Activated CD4-positive, alpha-beta T cell treated with anti-CD3 and anti-CD28 coated beads, Interleukin-2, Interleukin-4, amounts not matched to agents 100 ng/mL and 50 ng/mL, durations not matched to agents 16 hours and 8 hours (primary cell): ENCODE measurements at places on chromosomes 6 and 20.
A peak's percentile ranks its signal among the peaks of the same experiment; 100 is the strongest.

GRCh38 chr6:25303254-25303653, 24.1 kb downstream of the CARMIL1 start:
- DNase-seq, result no peak

DNA sequence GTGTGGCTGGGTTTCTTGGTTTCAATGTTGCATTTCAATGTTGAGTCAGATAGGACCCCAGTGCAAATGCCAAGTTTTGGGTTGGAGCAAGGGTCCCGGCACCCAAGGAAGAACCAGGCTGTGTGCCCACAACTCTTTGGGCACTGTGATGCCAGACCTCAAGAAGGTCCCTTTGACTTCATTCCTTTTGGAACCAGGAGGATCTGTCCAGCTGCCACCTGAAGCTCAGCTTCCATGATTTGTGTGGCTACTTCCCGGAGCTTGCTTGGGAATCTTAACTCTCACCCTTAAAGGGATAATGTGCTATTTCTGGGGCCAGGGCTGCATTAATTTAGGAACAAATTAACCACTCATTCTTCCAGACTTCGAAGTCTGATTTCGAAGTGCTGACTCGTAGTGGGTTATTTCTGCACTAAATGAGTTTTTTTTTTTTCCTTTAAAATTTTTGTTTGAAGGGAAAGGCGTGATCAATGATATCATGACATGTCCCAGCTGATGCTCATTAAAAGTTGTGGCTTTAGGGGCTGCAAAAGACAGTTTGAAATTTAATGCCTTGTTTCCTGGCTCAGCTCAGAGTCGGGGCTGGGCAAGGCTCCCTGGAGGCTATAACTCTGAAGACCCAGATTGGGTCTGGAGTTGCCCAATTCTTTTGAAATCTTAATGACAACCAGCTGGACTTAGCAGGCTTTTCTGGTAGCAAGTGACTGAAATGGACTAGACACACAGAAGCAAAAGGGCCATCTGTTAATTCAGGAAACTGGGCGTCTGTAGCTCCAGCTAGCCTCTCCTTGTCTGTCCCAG, 24.0 kb upstream of the PHACTR3 start:
- no peak for DNase-seq

DNA sequence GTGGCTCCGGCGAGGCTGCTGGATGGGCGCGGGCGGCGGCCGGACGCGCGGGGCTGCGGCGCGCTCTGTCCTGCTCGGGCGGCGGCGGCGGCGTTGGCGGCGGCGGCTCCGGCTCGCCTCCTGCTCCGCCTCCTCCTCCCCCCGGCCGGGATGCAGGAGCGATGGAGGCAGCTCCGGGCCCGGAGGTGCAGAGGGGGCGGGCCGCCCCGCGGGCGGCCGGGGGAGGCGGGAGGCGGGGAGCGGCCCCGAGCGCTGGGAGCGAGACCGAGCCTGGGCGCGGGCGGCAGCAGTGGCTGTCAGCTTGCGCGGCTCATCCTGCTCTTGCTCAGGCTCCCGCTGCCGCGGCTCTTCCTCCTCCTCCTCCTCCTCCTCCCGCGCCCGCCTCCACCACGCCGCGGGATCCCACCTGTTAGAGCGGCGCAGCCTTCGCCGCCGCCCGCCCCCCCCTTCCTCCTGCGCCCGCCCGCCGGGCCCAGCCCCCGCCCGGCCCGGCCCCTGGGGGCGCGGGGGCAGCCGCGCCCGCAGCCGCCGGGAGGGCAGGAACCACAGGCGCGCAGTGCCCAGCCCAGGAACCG, at the start of gene NOL4L:
Gene NOL4L (minus strand): TSS at position 323 of the 575 bp plus-strand sequence. CDS start 443 bp downstream, outside the sequence.
- DNase-seq, result no peak

DNA sequence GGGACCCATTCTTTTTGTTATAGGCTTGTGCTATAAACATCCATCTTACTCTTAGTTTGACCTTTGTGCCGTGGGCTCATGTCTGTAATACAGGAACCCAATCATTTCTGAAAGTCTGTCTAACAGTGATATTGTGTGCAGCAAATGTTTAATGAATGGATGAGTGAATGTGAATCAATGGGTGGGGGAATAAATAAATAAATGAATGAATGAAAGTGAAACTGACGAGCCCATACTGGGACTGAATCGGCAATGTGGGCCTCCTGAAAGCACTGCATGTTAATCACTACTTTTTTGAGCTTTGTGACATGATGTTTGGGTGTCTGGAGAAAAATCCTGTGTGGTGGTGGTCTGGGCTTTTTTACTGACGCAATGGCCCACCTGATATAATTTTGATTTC, 175.0 kb downstream of the GMPR start:
- DNase-seq, result peak; percentile 55

- no peak for DNase-seq
These were observed 109.3 kb downstream of the CFAP61 start for GRCh38 chr20:20161611-20162010.

DNA sequence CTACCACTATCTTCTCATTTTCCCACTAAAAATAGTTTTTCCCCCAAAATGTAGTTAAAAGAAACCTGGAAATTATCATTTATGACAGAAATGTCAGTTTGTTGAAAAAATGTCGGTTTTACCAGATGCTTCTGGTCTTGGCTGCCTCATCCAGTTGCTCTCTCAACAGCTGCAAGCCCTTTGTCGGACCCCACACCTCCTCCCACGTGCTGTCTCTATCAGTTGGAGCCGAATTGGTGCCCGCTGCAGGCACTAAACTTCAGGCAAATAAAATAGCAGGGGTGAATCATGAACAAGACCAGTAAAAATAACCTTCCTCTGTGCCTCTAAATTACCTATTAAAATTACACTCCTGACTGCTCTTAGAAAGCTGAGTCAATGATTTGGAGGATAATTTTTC, 129.5 kb upstream of the CEP162 start:
- no peak for DNase-seq

GRCh38 chr6:89489078-89489477, 56.1 kb downstream of the ANKRD6 start:
- DNase-seq, result no peak

- no peak for DNase-seq
These were observed 151.0 kb upstream of the SMLR1 start for GRCh38 chr6:130676077-130676772.

GRCh38 chr6:162671580-162672165, 55.9 kb downstream of the PRKN start:
- no peak for DNase-seq

DNA sequence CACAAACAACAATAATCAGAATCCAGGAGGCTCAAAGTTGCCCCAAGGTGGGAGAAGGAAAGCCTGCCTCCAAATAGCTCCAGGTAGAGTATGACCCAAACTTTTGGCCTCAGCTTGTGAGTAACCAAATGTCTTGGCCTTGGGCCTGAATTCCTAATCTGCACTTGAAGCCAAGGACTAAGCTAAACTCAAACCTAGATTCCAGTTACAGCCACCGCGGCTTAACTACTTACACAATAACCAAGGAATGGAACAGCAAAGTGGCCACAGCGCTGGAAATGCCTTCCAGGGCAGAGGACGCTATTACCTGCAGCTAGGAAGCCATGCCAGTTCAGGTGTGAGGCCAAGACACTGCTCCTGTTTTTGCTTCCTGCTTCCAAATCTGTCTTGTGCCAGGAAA, 4.6 kb downstream of the NINL start:
- DNase-seq, result no peak

- DNase-seq, result no peak
These were observed 54.6 kb downstream of the PHF3 start for GRCh38 chr6:63690221-63690620.

DNA sequence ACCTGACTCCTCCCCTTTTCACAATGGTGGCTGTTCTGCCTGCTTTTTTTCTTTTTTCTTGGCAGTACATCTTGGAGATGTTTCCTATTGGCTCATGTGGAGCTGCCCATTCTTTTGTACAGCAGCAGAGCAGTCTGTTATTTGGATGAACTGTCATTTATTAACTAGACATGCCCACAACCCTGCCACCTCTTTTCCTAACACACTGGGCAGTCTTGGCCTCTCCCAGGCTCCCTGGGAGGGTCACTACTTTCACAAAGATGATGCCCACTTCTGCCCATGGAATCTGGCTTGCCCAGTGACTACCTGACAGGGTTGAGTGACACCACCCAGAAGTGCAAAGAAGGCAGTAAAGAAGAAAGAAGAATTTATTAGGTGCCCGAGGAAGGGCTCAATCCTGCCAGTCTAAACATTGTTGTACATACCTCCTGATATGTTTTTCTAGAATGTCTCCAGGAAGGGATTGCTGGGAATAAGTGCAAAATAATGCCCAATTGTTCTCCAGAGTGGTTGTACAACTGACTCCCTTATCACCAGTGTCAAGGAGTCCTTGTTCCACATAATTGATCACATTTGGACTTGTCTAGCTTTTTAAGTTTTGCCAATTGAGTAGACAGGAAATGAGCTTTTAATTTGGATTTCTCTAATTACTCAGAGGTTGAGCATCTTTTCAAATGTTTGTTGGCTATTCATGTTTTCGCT, 19.7 kb upstream of the SCRT2 start:
- DNase-seq, result no peak

DNA sequence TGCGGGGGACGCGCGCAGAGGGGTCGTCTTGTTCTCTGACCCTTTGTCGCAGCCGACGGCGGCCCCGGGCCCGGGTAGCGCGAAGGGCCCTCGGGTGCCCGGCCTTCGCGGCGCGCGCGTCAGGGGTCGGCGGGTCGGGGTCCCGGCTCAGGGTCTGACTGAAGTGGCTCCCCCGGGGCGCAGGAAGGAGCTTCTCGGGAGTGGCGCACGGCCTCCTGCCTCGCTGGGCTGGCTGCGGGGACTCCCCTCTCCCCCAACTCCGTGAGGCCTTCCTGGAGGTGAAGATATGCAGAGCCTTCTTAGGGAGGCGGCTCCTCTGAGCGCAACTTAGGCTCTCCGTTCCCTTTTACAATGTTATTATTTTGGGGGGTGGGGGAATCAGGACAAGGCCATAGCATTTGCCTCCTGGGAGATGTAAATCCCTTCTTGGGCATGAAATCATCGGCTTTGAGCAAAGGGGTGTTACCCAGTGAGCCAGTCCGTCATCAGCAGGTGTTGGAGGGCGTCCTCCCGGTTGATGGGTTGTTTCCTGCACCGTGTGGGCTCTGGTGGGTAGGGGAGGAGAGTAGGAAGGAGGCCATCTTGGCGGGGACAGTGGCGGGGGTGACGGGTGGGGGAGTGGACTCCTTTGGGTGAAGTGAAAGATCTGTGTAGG, 523 bp downstream of the CDS2 start:
- peak; percentile 73 for DNase-seq

DNA sequence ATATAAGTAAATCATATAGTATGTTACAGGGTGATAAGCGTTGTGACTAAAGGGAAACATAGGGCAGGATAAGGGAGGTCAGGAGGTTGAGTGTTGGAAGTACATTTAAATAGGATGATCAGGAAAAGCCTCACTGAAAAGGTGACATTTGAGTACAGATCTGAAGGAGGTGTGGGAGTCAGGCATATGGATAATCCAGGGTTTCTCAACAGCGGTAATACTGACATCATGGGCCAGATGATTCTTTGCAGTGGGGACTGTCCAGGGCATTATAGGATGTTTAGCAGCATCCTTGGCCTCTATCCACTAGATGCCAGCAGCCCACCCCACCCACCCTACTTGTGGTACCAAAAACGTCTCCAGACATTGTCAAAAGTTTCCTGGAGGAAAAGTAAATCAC, 292.6 kb upstream of the PREP start:
- DNase-seq, result no peak

- DNase-seq, result no peak
These were observed 66.4 kb downstream of the OLIG3 start for GRCh38 chr6:137427656-137428290.

DNA sequence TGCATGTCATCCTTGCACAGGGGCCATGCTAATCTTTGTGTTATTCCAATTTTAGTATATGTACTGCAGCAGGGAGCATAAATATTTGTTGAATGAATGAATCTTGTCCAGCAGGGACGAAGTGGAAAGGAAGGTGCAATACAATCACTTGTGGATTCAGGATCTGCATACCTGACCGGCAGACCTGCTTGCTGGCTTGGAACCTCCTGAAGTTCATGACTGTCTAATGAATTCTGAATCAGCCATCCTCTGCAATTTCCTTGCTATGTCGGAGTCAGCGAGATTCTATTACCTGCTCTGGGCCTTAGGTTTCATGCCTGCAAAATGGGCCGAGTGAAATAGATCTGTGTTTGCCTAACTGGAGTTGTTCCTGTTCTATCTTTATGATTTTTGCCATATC, 17.4 kb upstream of the NCOA3 start:
- DNase-seq, result no peak

DNA sequence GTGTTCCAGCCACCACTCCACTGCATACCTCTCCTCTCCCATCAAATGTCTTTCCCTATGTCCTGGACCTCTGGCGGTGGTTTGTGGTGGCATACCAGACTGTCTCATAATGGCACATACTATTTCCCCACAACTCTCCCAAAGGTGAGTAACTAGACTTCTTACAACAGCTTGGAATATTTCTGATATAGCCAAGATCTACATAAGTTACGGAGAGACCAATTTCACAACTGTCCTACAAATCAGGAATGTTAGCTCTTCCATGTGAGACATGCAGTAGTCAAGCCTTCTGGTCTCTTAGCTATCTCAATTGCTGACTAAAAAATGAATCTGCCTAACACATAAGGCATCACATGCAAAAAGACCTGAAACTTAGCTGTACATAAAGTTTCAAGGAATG, 588.9 kb downstream of the RNF144B start:
- DNase-seq, result no peak

DNA sequence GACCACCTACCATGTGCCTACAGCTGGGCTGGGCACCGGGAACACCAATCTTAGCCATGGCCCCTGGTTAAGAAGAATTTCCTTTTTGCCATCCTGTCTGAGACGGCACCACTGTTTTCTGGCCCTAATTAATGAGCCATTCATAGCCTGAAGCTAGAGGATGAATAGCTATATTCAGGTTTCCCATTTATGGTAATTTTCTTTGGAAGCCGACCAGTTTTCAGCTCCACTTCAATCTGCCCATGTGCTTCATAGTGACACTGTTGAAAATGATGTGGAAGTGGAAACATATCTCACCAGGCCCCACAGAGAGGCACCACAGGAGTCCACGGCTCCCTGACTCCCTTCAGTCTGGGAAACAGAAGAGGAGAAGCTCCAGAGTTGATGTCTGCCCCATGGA, 22.6 kb upstream of the ULBP3 start:
- no peak for DNase-seq

- no peak for DNase-seq
These were observed 5.1 kb downstream of the ELOVL2 start for GRCh38 chr6:11039040-11039439.

- DNase-seq, result no peak
These were observed 27.6 kb downstream of the KCNK15 start for GRCh38 chr20:44773070-44773829.

DNA sequence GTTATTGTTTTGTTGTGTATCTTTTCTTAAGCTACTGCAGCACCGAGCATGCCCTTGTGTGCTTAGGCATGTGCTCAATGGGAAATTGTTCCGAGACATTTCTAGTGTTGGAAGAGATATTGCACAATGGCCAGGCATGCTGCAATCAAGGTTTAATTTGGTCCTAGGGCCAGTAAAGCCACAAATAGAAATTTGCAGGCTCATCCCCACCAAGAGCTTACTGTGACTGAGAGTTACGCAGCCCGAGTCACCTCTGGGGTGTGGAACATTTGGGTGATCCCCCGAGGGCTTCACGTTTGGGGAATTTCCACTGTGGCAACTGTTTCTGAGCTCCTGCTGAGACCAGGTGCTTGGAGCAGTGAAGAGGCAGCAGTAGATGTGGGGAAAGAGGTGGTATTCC, 65.8 kb downstream of the ADTRP start:
- DNase-seq, result no peak

- DNase-seq, result no peak
These were observed 46.5 kb upstream of the FRMD1 start for GRCh38 chr6:168125429-168126001.

- no peak for DNase-seq
These were observed 15.4 kb downstream of the UNC93A start for GRCh38 chr6:167306401-167306998.
